ENCODE measurements at places on chromosomes 4 and X.

DNA sequence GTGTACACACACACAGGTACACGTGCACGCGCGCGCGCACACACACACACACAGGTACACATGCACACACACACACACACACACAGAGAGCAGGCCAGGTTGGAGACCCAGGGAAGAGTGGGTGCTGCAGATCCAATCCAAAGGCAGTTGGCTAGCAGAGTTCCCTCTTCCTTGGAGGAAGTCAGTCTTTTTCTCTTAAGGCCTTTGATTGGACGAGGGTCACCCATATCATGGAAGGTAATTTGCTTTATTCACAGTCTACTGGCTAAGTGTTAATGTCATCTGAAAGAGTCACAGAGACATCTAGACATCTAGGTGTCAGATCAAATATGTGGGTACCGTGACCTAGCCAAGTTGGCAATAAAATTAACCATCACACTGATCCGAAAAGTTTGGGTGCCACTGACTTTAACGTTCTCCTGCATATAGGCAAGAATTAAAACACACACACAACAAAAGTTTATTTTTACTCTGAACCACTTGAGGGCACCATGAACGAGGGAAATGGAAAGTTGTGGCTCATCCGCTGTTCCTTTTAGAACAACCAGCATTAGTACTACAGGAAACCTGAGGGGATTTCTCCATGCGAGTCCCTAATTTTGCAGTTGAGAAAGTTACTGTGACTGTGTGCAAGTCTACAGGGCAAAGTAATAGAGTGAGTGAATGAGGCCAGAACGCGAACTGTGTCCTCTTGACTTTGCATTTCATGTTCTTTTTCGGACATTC is 66.0 kb upstream of the STOX2 start:
- DNase-seq, result no peak

- no peak for DNase-seq
Observed at GRCh38 chr4:76488888-76489685, 54.1 kb downstream of the SHROOM3 start.

DNA sequence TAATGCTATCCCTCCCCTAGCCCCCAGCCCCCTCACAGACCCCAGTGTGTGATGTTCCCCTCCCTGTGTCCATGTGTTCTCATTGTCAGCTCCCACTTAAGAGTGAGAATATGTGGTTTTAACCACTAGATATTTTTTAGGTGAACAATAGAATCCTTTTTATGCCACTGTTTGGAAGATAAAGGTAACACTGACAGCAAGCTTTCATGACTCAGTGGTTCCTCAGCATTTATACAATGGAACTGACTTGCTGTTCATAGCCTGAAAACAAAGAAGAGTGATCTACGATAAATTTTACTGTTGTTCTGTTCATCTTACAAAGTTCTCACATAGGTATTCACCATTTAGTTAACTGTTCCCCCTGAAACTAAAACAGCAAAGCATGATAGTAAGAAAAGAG is 147.8 kb downstream of the ARHGAP10 start:
- no peak for DNase-seq

GRCh38 chrX:40617566-40617965 is 5.7 kb upstream of the MPC1L start:
- DNase-seq, result no peak

DNA sequence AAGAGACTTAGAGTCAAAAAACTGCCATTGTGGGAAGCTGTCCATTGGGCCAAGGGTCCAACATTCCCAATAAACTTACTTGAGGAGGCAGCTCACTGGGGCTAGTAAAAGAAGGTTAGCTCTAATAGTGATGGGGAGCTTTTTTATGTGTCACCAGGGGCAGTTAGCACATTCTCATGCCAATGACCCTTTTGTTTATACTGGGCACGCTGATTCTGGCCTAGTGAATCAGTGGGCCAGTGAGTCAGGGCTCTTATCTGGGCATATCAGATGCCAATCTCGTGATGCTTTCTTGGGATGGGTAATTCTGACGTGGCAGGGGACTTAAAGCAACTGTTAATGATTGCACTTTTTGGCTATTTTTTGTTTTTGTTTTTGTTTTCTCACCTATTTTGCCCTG is 27.8 kb downstream of the TCEAL1 start:
- DNase-seq, result no peak

GRCh38 chrX:78103623-78104446 is at the start of gene PGK1:
TSS of gene PGK1 (plus strand) at chrX:78104248. CDS start at chrX:78104341, 93 bp downstream.
- peak; percentile 75 for DNase-seq

DNA sequence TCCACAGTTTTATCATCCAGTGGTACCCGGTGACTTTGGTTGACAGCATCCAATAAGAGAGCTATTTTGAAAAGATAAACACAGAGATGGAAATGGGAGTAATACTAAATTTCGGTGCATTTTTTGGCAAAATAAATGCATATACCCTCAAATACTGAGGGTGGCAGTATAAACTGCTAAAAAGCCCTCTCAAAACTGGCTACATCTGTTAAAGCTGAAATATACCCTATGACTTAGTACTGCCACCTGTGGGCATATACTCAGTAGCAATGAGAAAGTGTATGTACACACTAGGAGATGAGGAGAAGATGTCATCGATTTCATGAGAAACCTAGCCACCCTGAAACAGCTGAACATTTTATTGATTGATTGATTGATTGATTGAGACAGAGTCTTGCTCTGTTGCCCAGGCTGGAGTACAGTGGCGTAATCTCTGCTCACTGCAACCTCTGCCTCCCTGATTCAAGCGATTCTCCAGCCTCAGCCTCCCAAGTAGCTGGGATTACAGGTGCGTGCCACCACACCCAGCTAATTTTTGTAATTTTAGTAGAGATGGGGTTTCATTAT is 12.2 kb upstream of the TMEM128 start:
- no peak for DNase-seq

GRCh38 chrX:53048169-53049126 is at the start of gene GPR173:
TSS of gene GPR173 (plus strand) at chrX:53048789. CDS start at chrX:53076622, 27,833 bp downstream.
- DNase-seq, result no peak

GRCh38 chrX:11792461-11793421 is 34.7 kb downstream of the MSL3 start:
- peak; percentile 14 for DNase-seq

DNA sequence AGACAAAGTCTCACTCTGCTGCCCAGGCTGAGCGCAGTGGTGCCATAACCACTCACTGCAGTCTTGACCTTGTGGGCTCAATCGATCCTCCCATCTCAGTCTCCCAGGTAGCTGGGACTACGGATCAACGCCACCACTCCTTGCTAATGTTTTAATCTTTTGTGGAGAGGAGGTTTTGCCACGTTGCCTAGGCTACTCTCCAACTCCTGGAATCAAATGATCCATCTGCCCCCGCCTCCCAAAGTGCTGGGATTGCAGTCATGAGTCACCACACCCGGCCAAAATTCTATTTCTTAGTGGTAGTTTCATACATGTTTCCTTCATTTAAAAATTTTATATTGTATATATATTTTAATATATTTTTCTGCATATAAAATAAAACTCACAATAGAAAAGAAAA is 125.8 kb upstream of the CLNK start:
- DNase-seq, result no peak

GRCh38 chr4:42436928-42437565 is 39.8 kb downstream of the SHISA3 start:
- DNase-seq, result no peak

GRCh38 chr4:57689693-57690205 is 579.6 kb upstream of the IGFBP7 start:
- DNase-seq, result no peak

DNA sequence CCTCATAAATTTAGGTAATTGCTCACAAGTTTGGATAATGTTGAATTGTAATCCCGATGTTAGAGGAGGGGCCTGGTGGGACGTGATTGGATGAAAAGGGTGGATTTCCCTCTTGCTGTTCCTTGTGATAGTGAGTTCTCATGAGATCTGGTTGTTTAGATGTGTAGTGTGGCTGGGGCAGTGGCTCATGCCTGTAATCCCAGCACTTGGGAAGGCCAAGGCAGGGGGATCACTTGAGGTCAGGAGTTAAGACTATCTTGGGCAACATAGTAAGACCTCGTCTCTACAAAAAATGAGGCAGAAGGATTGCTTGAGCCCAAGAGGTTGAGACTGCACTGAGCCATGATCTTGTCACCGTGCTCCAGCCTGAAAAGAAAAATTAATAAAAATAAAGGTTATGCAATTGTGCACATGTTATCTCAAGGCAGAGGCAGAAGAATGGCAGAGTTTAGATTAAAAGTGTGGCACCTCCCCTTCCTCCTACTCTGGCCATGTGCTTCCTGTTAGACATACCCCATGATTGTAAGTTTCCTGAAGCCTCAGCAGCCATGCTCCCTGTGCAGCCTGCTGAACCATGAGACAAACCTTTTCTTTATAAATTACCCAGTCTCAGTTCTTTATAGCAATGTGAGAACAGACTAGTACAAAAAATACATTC is 36.5 kb downstream of the ERVMER34-1 start:
- DNase-seq, result no peak

DNA sequence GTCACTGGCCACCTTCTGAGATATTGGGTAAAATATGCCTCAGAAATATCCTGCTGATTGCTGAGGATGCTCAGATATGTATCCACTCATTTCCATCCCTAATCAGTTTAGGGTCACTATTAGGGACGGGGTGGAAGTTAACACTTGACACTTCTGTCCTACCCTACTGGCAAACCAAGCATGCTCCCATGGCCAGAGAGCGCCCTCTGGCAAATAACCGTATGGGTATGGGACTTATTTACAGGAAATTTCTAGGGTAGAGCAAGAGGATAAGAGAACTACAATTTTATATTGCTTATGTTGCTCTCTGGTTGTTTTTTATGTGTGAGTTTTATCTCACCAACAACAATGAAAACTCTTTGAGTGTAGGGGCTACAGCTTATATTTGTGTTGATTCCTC is 86.8 kb upstream of the TSPAN7 start:
- DNase-seq, result no peak

DNA sequence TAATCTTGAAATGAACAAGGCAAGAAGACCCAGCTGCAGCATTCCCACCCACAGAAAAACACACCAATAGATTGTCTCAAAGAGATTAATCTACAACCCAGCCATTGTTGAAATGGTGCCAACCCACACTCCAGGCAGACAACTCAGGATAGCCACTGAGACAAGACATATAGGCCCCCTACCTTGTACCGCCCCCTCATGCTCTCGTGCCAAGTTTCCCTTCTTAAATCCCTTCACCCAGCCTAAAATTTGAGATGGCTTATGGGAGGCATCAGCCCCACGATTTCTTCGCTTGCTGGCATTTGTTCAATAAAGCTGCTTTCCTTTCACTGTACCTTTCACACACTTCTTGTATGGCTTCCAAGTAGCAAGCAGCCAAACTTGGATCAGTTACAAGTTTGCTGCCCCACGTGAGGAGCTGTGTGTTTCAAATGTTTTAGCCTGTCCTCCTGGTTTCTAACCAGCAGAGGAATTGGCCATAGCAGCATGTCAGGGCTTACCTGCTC is 1754.1 kb downstream of the C4orf33 start:
- no peak for DNase-seq

Data from stimulated activated CD8-positive, alpha-beta memory T cell treated with anti-CD3 and anti-CD28 coated beads, Interleukin-7, amount 100 ng/mL, for 1 hour (primary cell).